ENCODE measurements at places on chromosomes 7 and 10.
A peak's percentile ranks its signal among the peaks of the same experiment; 100 is the strongest.

- no peak for DNase-seq
Observed at GRCh38 chr10:25175527-25176420, 973 bp downstream of the GPR158 start.

DNA sequence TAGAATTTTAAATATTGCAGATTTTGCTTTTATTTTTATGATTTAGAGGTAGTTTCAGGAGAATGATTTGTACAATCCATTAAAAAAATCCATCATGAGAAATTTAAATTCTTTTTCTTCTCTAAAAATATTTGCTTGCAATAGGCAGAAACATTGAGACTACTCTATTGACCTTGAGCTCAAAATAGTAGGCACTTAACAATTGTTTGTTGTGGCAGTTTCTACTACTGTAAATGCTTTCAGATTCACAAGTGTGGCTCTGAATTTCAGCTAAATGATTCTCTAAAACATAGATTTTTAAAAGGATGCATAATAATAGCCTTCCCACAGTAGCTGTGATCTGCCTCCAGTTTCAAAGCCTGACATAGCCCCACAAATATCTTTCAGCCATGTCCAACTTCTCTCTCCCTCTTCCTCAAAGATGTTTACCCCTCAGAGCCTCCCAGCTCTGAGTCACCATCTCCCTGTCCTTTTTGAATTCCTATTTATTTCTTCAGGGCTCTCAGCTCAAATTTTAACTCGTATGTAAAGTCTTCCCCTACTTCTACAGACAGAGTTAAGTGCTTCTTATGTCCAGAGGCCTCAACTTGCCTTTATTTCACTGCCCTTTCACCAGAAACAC, 160.5 kb downstream of the AOAH start:
- DNase-seq, result peak; percentile 23

- no peak for DNase-seq
Observed at GRCh38 chr7:44215531-44215930, 14.8 kb downstream of the YKT6 start.

- no peak for DNase-seq
Observed at GRCh38 chr10:58791137-58791536, 278.5 kb downstream of the BICC1 start.

DNA sequence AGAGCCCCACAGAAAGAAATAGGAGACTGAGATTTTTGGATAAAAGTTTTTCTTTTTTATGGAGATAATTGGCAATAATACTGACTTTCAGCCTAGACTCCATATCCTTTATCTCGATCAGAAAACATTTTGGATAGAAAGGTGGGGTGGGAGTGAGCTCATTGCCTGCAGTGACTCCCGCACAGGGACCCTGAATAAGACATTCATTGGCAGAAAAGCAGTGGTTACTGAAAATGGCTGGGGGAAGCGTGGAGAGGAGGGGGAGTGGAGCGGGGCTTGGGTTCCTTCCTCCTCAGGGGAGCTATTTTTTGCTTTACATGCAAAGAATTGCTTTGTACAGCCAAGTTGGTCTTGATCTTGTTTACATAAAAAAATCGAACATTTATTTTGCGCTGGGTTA, 90.4 kb upstream of the BMPER start:
- DNase-seq, result no peak

DNA sequence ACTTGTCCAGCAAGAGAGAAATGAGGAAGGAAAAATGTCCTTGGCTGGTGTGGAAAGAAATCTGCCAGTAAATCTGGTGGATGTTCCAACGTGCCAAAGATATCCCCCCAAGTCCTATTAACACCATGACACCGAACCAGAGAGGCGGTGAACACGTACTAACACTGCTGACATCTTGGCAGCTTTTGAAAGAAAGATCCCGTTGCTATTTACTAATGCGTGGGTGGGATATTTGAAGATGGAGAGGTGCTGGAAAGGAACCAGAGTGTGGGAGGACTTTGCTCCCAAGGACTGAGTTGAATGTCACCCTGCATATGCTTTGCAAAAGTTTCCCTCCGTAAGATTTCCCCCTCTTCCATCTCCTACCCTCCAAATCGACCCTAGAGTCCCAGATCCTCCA, 7.9 kb downstream of the CCDC3 start:
- DNase-seq, result no peak

DNA sequence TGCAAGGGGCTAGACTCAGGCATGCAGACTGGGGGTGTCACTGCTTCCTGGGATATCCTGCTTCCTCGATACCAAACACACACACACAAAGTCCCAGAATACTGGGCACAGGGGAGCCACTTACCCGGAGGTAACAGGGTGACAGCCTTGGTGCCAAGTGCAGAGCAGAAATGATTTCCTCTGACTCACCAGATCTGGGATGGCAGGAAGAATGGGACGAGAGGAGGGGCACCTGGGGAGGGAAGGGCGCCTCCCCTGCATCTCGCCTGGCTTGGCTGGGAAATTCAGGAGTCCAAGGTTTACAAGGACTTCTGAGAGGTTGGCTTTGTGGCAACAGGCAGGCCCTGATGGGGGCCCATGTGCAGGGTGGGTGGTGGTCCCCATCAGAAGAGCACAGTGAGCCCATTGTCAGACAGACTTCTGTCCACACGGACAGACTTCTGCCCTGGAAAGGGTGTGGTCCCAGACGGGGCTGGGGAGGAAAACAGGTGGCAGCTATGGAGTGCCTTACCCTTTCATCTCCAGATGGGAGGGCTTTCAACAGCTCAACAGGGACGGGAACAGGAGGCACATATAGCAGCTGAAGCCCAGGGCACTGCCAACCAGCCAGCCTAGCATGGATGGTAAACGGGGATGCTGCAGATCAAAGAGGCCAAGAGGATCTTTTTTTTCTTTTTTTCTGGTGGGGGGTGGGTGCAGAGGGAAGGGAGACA, 9.7 kb upstream of the CCL24 start:
- DNase-seq, result no peak

- DNase-seq, result no peak
Observed at GRCh38 chr7:34160261-34160752, 255.0 kb downstream of the BMPER start.

DNA sequence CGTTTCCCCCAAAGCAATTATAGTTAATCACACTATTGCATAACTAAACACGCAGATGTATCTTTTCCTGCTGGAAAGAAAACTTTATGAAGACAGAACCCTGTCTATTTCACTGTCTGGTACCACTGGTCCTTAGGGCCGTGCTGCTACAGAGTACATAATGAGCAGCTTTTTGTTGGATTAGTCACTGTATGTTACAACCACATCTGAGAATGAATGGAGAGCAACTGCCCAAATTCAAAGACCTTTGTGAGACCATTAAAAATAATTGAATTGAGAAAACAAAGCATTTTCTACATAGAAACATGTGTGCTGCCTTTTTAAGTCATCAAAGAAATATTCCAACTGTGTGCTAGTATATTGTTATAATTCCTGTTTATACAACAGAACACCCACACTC, 111.3 kb upstream of the SORCS1 start:
- no peak for DNase-seq

DNA sequence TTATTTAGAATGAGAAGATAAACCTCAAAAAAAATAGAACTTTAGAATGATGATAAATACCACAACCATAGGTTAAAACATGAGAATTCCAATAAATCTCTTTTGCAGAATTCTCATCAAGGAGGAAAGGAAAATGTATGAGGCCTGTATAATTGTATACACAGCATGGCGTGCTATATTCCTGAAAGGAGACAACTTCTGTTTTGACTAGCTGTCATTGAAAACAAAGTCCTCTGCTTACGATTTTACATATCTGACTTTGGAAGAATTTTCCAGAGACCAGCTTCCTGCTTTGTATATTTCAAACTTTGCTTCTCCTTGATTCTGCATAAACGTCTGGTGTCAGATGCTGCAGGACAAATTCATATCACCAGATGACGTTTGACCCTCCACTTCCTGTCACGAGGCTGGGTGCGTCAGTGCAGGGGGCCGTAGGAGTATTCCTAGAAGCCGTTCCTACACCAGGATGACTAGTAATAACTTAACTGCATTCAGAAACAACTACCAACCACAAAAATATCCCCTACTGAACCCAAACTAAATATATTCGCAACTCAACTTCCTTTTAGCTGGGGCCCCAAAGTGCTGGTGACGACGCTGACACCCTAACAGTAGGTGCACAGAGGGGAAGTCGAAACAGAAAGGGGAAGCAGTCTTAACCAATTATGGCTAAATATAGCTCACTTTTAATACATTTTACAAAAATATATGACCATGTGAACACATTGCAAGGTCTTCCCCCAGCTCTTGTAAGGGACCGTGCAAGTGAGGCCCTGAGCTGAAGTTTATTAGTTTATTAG, 178.6 kb upstream of the INHBA start:
- DNase-seq, result peak; percentile 99

GRCh38 chr7:120462991-120463390, 190.0 kb downstream of the KCND2 start:
- no peak for DNase-seq

DNA sequence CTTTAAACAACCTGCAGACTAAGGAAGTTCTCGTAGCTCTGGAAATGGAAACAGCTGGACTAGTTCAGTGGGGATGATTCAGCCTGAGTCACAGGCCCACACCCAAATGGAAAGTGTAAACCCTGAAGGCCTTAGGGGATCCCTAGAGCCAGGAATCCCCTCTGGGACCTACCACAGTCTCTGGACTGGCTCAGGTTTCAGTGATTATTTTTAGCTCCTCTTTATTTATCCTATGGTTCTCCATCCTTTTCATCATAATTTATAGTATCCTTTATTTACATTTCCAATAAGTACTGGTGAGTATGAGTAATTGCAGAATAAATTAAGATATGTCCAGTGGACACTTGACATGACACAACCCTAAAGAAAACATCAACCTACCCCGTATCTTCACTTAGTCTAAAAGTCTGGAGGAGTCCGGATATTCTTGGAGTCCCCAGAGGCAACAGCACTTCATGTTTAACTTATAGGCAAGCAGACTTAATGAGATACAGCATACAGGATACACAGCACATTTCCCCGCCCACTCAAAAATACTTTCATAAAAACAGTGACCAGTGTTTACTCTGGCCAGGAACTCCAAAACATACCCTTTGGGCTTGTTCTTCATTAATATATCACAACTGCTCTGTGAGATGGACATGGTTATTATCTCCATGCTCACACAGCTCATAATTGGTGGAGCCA, 28.4 kb upstream of the SEMA3E start:
- DNase-seq, result peak; percentile 57

GRCh38 chr7:123757095-123757494, 8.3 kb upstream of the WASL start:
- DNase-seq, result no peak

GRCh38 chr10:74032900-74033655, 35.2 kb downstream of the VCL start:
- peak; percentile 74 for DNase-seq

GRCh38 chr7:106817098-106817497, 48.0 kb upstream of the PIK3CG start:
- no peak for DNase-seq

DNA sequence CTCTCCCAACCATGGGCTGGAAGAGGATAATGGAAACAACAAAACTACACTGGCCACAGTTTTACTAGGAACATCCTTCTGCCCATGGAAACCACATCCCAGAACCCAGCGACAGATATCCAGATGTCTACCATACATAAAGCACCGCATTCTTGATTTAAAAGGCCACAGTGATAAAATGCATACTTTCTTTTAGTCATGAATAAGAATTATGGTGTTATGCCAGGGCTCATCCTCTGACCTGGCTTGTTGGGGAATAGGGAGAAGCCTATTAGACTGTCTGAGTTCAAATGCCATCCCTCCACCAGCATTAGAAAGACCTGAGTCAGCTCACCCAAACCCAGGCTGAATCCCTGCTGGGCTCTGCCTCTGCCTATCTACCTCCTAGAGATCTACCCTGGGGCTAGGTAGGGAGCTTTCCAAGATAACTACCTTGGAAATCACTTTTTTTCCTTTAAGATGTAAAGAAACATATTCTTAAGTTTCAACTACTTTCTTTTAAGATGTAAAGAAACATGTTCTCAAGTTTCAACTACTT, 5.2 kb downstream of the ABCA13 start:
- DNase-seq, result no peak

GRCh38 chr7:20268824-20269223, 51.6 kb upstream of the MACC1 start:
- no peak for DNase-seq

GRCh38 chr7:105675934-105676371, 94.7 kb upstream of the EFCAB10 start:
- DNase-seq, result peak; percentile 48

GRCh38 chr10:3647074-3647473, 137.9 kb downstream of the KLF6 start:
- DNase-seq, result no peak

GRCh38 chr10:69807122-69807521, 5.4 kb downstream of the COL13A1 start:
- DNase-seq, result no peak

DNA sequence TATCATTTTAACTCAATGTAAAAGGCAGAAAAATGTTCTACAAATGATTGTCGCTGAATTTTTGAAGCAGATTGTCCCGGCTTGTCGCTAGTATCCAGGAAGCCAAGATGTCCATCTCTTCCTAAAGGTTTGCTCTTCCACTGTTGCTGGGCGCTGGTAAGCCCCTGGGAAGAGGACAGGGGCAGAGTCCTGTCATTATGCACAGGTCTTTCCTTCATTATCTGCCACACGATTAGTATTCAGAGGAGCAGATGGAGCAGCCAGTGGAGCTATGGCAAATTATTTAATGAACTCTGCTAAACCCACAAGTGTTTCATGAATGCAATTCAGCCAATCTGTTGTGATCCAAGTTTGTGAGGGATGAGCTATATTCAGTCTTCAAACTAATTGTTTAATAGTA, 499.1 kb upstream of the NRP1 start:
- no peak for DNase-seq

Measured in NB4 (cell line).